Thymus (tissue), 14 donors: ENCODE measurements at places on chromosomes 6 and 20.

DNA sequence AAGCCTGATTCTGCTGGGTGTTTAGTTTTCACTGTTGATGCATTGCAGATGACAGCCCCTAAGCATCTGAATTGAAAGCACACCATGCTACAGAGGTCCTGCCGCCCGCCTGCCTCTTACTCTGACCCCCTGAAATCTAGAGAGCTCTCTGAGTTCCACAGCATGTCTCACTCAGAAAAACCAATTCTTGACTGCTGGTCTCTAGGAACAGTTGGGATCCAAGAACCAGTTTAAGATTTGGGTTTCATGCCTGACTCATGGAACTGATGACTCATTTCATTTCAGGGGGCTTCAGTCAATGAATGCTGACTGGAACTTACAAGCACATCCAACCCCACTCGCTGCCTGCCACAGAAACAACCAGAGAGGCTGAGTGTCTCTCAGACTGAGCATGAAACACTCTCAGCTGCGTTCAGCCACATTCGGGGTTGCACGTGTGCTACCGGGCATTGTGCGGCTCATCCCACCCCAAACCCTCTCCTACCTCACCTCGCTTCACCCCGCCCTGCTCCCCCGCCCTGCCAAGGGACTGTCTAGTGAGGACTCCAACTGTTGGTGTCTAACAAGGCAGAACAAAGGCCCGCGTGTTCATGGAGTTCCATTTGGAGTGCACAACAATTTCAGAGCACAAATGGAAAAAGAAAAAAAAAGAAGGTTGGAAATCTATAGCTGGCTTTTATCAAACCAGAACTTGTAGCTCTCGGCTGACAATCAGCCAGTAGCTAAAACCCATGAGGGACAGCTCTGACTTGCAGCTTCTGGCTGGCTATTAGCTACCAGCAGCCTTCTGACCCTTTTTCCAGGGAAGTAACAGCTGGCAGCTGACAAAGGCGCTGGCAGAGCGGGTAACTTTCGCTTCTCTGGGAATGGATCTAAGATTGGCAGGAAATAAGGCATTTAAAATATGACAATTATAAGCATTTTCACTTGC is 20.0 kb upstream of the TRAF3IP2 start:
- no peak for DNase-seq

DNA sequence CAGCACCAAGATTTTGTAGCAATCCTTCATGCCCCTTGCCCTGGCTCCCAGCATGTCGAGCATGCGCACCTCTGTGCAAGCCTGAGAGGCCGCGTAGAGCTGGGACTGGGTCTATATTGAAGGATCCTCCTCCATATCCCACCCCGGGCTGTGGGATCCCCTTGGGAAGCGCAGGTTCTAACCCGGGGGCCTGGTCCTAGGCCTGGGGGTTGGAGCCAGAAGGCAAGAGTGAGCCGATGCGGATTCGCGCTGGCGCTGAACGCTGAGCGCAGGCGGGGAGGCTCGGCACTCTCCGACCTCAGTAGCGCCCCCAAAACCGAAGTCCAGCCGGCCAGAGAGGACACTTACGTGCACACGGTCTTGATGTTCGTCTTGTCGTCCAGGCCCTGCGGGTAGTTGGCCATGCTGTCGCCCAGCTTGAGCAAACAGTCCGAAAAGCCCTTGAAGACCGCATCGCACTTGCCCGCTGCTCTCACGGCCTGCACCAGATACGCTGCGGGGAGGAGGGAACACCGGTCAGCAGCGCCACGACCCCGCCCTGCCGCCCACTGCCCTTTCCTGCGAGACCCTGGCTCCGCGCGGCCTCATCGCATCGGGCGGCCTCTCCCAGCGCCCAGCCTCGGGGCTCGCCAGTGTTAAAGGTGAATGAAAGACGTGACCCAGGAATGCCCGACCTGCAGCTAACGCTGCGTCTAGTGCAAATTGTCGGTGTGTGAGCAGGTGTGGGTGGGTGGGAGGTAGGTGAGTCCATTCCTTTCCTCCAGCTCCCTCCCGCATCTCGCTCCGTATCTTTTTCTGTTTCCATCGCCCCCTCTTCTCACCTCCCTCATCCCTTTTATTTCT is 4.5 kb downstream of the NRN1 start:
- no peak for DNase-seq

DNA sequence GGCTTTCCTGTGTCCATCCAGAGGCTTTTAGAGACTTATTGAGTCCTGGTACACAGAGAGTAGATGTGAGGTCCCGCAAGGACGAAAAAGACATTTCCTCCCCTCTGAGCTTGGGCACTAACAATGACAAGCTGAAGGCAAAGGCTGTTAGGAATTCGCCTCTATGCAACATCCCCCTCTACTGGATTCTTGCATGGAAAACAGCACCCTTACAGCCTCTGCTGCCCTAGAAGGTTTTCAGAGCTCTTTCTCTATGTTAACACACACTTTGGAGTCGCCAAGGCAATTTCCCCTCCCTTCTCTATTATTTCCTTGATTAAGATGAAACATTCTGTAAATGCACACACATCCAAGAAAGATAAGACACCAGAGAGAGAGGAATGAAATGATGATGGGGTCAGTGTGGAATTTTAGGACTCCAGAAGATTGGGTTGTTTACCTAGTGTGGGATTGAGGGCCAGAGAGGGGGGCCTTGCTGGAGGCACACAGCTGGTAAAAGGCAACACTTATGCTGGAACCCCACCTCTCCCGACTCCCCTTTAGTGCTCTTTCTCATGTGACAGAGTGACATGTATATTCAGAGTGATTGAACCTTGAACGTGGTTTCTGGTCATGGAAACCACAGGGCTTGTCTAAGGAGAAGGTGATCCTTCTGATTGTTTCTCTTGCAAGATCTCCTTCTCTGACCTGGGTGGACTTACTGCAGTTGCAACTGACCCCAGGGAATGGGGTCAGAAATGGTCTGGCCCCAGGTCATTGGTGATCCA is 300.7 kb downstream of the CLIC5 start:
- DNase-seq, result peak; percentile 56

DNA sequence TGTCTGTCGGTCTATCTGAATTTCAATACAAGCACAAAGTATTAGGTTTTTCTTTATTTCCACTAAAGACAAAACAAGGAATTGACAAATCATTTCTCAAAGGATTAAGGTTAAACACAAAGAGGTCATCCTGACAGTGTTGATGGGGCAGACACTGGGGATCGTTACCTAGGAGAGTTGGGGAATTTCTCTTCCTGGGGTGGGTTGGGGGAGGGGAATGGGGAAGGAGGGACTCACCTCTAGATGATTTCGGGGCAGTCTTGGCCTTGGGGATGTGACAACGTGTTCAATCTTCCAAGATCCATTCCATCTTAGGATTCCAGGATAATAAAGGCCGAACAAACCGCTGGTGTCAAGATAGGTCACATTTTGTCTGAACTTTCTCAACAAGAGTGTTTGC is 35.4 kb upstream of the FOXA2 start:
- no peak for DNase-seq

DNA sequence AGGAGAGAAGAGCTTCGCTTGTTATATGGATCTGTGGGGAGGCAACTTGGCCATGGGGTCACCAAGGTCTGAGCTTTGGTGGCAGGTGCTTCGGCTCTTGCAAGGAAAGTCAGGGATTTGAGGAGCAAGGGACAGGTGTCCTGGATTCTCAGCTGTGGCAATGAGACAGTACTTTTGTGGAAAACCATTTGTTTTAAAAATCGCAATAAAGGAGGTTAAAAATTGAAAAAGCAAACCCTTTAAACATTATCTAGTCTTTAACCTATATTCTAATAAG is 64.3 kb downstream of the NOL4L start:
- no peak for DNase-seq

- DNase-seq, result no peak
These were observed 491 bp downstream of the GNMT start for GRCh38 chr6:42961020-42961470.
